Retinal pigment epithelial cell (primary cell): ENCODE measurements at places on chromosomes 13 and 19.
A peak's percentile ranks its signal among the peaks of the same experiment; 100 is the strongest.

- DNase-seq: no peak
Observed at GRCh38 chr13:57704031-57704430, 72.5 kb downstream of the PCDH17 start.

DNA sequence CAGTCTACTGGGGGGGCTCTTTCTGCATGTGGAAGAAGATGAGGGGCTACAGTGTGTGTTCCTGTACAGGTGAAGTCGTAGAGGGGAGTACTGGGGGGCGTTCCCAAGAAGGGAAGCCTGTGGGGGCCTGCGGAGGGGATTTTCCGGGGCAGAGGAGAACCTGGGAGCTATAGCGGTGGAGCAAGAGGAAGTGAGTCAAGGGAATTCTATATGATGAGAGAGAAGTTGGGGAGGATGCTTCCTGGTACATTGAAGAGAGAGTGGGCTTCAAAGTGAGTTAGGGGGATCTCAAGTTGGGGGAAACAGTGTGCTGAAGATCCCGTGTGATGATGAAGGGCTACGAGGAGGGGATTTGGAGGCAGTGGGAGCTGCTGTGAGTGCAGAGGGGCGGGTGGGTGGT, 1.9 kb upstream of the CACNG8 start:
- no peak for DNase-seq

DNA sequence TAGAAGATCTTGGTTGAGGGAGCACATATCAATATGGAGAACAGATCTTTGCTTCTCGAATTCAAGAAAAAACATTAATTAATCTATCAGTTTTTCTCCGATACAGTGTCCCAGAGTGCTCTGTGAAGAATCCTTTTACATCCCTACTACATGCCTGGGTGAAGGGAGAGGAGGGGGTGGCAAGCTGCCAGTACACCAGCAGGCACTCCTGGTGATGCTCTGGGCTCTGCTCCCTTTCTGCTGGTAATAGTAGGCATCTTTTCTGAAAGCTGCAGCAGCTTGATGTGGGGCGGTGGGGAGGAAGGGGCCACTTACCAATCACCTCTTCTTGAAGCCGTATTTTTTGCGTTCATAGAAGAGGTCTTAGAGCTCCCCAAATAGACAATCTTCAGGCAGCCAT, 30.7 kb downstream of the PBX4 start:
- DNase-seq: no peak

- DNase-seq: no peak
Observed at GRCh38 chr19:51012661-51013190, 6.8 kb downstream of the KLK10 start.

GRCh38 chr13:52109116-52109670, 19.7 kb downstream of the NEK5 start:
- no peak for DNase-seq

- peak; percentile 44 for DNase-seq
Observed at GRCh38 chr13:39612023-39612637, 9.1 kb upstream of the LHFPL6 start.

DNA sequence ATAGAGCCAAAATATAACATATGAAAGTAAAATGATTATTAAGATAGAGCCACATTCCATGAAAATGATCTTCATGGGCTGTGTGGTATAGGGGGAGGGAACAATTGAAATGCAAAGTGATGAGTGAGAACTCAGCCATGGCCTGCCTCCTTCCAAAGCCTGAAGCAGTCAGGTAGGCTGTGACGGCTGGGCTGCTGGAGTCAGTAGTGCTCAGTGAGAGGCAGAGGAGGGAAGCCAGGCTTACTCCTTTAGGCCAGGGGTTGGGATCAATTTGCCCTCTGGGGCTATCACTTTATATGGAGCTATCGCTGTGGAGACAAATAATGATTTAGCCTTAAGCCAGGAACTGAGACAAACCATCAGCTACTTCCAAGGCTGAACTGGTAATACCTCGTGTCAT, 654.9 kb downstream of the FGF9 start:
- DNase-seq: no peak

DNA sequence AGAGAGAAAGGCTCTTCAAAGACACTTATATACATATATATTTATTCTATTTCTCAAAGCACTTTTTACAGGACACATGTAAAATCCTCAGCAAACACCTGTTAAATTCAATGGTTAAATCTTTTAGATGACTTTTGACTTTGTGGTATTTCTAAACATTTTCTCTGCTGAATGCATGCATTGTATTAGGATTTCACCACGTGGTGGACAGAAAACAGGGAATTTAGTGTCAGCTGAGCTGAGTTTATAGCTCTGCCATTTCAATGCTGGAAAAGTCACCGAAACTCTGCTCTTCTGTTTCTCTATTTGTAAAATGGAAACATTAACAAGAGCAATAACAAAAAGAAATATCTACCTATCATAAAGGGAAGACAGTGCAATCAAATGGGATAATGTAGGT, 375.6 kb downstream of the ENOX1 start:
- no peak for DNase-seq

- DNase-seq: no peak
Observed at GRCh38 chr13:27794921-27795717, 2.8 kb downstream of the GSX1 start.

- no peak for DNase-seq
Observed at GRCh38 chr13:60970736-60971135, 444.9 kb downstream of the PCDH20 start.

DNA sequence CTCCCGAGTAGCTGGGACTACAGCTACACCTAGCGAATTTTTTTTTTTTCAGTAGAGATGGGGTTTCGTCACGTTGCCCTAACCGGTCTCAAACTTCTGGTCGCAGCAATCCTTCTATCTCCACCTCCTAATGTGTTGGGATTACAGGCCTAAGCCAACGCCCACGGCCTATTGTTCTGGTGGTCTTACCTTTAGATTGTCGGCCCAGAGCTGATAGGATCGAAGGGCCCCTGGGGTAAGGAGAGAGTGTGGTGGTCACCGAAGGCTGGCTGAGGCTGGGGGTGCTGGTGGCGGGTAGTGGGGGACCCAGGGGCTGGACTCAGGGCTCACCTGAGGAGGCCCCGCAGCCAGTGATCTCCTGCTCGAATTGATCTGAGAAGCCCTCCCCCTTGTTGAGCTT, 7.0 kb downstream of the CRB3 start:
- no peak for DNase-seq

DNA sequence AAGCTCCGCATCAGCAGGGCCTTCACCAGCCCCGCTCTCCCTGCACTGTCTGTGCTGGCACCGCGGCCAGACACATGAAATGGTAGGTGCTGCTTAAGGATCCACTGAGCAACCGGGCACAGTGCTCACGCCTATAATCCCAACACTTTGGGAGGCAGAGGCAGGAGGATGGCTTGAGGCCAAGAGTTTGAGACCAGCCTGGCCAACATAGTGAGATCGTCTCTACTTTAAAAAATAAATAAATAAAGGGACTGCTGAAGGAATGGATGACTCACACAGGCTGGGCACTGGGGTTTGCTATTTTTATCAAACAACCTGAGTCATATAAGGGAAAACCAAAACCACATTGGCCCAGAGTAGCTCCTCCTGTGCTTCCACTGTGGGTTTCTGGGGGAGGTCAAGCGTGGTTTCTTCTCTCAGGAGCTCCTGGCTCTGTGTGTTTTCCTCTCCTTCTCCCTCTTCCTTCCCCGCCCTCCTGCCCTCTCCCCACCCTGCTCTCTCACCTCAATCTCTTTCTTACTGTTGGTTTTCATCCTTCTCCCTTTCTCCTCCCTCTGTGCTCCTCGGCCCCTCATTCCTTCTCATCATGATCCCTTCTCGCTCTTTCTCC, 21.3 kb downstream of the VRK3 start:
- peak; percentile 79 for DNase-seq
